ENCODE measurements at places on chromosomes 2 and 18.

- DNase-seq = no peak
These were observed 12.6 kb upstream of the TTC32 start for GRCh38 chr2:19914266-19914975.

- no peak for DNase-seq
These were observed 82.8 kb downstream of the TEX51 start for GRCh38 chr2:126981476-126981875.

GRCh38 chr2:75605770-75606529 is 40.6 kb upstream of the MRPL19 start:
- DNase-seq = no peak

DNA sequence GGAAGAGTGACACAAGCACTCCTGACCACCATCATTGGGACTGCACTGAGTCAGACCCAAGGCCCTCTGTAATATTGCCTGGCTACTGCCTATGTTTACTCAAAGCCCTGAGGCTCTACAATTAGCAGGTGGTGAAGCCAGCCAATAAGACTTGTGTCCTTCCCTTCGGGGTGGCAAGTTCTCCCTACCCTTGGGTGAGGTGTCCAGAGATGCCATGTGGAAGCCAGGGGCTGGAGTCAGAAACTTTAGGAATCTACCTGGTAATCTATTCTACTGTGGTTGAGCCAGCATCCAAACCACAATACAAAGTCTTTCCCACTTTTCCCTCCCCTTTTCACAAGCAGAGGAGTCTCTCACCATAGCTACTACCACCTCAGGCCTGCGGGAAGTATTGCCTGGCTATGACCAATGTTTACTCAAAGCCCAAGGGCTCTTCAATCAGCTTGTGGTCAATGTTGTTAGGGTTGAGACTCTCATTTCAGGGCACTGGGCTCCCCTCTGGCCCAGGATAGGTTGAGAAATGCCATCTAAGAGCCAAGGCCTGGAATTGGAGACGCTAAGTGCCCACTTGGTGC is 17.6 kb downstream of the DHRS9 start:
- DNase-seq = no peak

DNA sequence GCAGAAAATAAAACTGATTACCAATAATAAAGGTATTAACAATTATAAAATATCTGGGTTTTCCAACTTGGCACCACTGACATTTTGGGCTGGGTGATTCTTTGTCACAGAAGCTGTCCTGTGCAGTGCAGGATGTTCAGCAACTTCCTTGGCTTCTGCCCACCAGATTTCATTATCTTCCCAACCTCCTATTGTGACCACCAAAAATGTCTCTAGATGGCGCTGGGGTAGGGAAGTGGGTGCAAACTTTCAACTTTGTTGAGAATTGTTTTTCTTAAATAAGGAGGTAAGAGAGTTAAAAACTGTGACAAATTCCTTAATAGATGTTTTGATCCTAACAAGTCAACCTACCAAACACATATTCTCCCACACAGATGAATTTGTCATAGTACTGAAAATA is 90.1 kb downstream of the GAREM1 start:
- DNase-seq = no peak

DNA sequence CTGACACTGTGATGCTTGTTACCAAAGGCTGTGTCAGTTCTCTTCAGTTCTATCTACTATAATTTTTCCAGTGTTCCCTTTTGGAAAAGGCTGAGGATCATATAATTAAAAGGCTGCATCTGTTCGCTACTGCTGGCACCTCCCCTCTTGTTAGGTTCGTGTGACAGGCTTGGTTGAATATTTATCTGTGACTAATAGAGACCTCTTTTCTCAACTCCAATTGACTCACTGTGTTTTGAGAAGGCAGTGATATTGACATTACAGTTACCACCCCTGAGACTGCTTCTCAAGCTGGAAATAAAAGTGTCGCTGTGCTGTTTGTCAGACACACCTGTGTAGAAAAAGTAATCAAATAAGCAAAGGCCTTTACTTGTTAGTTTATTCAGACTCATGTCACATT is 205.5 kb upstream of the KCNH7 start:
- peak; percentile 18 for DNase-seq

DNA sequence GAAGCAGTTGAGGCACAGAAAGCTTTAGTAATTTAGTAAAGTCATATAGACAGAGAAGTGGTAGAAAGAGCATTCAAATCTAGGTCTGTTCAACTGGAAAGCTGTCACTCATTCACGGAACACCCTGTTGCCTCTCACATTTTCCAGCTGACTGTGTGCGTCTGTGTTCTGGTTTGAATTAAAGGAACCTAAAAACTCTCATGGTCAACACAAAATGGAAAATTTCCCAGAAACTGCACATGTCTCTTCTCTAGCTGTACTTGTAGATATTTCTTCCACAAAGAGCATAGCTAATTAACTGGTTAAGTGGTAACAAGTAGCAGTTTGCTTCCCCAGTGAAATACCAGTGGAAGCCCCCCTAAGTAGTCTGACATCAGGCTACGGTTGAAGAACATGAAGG is 390.8 kb downstream of the TGIF1 start:
- DNase-seq = no peak

DNA sequence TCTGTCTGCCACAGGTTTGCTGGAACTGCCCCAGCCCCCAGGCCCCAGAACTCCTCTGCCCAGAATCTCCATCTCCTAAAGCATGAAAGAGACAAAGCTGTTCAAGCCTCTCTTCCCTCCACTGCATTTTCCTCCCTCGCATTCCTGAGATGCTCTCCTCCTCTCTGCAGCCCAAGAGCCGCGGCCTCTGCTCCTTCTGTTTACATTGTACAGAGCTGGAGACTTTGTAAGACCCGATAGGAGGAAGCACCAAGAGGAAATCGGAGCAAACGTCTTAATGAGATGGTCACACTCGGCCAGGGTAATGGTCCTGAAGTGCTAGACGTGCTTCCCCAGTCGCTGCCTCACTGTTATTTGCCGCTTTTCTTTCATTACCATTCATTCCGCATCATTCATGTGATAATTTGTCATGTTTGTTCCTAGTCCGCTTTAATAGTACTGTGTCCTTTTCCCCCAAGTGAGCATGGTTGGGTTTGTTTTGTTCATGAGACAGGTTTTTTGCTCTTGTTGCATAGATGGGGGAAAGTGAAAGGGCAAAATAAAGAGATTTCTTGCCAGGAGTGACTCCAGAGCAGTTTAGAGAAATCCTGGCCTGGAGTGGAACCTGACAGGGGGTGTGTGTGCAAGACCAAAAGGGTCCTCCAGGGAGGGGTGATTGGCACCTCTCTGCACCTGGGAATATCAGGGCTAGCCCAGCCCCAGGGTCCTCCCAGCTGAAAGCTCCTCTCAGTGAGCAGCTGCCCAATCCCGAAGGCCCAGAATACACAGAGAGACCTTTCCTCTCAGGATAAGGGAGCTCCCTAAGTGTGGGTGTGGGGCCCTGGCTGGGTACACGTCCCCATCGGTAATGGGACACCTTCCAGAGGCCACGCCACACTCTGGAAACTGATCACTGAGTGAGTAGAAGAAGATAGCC is 44.9 kb upstream of the ID2 start:
- no peak for DNase-seq

DNA sequence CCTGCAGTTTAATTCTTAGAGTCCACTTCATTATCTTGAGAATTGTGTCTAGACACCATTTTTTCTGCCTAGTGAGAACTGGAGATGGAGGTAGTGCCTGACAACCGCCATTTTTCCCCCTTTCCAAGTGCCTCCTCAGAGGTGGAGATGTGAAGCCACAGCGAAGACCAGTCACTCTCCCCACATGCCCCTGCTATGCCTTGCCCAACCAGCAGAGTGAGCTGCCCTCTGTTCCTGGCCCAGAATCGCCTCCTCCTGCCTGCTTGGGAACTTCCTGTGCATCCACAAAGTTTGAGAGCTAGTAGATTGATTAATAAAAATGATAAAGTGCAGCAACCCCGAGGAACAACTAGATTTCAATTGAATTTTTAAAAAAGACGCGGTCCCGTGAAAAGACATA is 123.3 kb downstream of the CLIP4 start:
- no peak for DNase-seq

DNA sequence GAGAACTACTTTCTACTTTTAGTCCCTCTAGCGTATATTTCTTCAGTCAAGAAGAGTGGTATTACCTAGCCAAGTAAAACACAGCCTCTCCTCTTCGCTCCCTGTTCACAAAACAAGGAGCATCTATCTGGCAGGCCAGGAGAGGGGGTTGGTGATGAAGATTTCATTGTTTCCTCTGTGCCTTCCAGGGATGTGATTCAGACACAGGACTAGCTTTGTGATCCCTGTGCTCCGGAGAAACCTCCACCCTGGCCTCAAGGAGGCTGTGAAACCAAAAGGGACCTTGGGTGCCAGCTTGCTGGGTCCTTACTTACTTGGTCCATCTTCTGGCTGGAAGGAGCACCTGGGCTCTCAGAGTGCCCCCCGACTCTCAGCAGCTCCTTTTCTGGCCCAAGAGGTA is 5.7 kb downstream of the RHOB start:
- DNase-seq = no peak

DNA sequence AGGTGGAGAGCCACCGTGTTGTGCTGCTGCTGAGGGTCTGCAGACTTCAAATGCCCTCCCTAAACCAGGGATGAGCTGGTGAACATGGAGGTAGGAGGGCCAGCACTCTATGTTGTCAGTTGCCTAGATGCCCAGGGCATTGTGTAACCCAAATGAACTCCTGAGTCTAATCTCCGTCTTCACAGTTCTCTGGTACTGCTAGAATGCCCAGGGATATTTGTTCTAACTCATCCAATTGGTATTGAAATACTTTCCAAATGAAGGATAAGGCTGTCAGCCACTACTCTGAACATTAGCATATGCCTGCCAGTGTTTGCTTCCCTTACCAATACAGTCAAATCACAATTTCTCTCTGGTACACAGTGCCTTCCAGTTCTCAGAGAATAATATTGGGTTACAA is 492.6 kb downstream of the SLC4A3 start:
- DNase-seq = no peak

GRCh38 chr2:56416500-56417176 is 232.8 kb downstream of the CCDC85A start:
- no peak for DNase-seq

DNA sequence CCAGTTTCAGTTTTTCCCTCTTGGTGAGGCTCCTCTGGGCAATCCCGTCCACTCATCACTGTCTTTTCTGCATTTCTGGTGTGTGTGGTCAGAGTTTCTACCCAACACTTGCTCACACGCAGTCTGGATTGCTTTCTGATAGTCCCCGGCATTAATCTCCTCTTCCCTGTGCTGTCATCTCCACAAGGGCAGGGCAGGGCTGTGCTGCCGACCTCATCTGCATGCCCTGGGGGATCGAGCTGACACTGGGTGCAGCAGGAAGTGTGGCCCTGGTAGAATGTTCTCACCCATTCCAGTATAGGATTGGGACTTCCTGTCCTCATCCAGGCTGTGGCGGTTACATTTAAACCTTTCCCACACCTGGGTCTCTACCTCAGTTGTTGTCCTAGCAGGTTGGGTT is 80.0 kb upstream of the FAM136A start:
- DNase-seq = no peak

DNA sequence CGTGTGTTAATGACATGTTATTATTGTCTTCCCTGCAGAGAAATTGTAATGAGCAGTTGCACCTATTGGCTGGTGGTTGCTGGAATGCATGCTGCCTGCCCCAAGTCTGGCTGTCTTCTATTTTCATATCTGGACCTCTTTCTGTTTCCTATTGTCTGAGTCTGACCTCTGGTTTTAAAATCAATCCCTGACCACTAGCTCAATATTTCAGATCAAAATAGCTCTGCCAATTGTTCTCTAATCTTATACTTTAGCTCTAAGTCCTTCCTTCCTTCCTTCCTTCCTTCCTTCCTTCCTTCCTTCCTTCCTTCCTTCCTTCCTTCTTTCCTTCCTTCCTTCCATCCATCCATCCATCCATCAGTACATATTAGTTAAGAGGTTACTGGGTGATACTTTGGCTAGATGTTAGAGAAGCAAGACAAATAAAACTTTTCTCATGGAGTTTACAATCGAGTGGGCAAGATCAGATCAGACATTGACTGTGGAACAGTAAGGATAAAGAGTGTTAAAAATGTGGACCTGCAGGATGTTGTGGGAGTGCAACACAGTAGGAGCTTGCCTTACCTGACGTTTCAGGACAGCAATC is 417.1 kb downstream of the SOCS6 start:
- no peak for DNase-seq

DNA sequence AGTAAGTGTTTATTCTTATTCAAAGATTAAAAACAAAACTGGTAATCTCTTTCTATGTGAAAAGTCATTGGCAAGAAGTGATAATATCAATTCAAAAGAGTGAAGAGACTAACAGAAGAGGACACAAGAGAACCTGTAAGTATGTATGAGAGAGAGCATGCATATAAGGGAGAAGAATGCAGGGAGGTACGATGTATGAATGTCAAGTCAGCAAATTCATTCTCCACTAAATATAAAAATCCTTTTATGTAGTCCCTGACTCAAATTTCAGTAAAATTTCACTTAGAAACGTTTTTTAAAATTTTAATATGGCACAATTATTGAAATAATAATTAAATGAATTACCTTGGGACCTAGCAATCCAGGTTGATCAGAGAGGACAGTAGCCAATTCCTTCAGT is 55.3 kb downstream of the NCKAP1 start:
- DNase-seq = no peak

- DNase-seq = no peak
These were observed 18.3 kb upstream of the ACVR2A start for GRCh38 chr2:147826278-147827087.

DNA sequence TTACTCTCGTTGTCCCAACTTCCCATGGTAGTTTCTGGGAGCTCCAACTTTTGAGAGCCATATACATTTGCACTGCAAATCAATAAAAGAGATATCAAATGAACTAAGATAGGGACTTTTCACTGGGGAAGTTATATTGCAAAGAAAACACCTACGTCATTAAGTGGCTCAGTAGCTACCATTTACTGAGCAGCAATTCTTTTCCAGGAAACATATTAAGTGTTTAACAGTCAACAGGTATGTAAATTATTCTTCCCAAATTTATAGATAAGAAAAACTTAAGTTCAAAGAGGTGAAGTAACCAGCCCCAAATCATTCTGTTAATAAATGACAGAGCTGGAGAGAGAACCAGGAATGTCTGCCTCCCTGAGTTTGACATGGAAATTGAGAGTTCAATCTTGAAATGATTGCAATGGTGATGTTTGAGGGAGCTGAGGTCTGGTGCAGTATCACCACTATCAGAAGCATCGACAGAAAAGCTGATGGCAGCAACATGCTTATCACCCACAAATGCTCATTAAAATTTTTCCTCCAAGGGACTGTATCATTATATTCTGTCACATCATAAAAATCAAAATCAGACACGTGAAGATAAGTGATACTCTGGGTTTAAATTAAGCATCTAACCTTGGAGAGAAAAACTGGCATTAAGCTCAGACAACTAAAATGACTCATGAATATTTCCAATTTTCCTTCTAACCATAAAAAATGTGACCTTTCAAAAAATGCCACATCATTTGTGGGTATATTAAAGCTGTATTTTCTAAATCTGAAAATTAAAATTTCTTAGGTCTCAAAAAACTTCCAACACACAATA is 43.4 kb downstream of the GAREM1 start:
- DNase-seq = no peak

DNA sequence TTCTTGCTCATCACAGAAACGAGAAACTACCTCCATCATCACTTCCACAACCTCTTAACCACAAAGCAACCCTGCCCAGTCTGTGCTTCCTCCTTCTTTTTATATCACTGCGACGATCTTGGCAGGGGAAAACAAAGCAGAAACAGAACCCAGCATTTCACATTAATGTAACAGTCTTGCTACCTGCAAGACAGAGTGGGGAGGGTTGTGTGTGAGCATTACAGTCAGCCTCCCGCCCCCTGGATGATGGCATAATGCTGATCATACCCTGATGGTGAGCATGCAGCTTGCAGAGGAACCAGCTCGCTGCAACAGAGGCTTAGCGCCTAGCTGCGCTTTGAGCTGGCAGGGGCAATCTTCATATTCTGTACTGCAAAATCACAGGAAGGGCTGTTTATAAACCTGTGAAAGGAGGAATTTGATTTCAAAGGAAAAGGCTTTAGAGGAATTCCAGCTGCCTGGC is 376.1 kb downstream of the IRS1 start:
- no peak for DNase-seq
